ENCODE measurements at places on chromosomes 12 and 14.
A peak's percentile ranks its signal among the peaks of the same experiment; 100 is the strongest.

DNA sequence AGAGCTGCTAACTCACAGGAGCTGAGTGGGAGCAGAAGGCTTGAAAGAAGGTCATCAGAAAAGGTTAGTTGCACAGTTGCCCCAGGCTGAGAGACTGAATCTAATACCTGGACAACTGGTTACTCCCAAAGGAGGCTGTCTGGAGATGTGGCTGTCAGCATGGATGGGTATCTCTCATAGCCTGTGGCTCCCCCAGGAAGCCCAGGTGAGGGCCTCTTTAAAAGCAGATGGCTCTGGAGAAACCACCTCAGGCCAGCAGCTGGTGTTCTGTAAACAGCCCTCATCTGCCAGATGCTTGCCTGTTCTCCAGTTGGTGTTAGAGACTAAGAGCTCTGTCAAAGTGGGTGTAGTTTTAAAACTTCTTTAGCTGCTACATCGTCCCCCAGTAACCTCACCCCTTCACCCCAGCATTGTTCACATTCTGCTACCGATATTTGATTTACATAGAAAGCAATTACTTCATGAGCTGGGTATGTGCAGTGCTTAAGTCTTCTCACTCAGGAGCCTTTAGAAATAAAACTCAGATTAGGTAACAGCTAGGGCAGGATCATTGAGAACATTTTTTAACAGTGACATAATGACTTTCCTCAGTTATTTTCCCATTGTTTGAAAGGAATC, 25.8 kb downstream of the DACT1 start:
- DNase-seq = peak; percentile 96

DNA sequence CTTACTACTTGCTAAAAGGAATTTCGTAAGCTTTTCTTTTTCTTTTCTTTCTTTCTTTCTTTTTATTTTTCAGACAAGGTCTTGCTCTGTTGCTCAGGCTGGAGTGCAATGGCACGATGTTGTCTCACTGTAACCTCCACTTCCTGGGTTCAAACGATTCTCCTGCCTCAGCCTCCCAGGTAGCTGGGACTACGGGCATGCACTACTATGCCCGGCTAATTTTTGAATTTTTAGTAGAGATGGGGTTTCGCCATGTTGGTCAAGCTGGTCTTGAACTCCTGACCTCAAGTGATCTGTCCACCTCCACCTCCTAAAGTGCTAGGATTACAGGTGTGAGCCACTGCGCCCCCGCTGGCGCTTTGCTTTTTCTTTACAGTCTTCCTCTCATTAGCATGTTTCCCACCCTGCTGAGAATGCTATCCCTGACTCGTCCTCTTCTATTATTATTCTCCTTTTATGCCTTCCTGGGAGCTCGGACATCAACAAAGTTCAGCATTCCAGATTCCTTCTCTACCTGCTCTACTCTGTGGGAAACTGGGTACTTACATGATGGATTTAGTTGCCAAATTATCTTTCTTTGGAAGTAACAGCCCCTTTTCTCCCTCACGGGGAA, 3.1 kb downstream of the MTHFD1 start:
- no peak for DNase-seq

GRCh38 chr12:1797011-1797901, 23.1 kb upstream of the LRTM2 start:
- no peak for DNase-seq

GRCh38 chr14:52021957-52022600, 32.7 kb downstream of the RTRAF start:
- DNase-seq = no peak

DNA sequence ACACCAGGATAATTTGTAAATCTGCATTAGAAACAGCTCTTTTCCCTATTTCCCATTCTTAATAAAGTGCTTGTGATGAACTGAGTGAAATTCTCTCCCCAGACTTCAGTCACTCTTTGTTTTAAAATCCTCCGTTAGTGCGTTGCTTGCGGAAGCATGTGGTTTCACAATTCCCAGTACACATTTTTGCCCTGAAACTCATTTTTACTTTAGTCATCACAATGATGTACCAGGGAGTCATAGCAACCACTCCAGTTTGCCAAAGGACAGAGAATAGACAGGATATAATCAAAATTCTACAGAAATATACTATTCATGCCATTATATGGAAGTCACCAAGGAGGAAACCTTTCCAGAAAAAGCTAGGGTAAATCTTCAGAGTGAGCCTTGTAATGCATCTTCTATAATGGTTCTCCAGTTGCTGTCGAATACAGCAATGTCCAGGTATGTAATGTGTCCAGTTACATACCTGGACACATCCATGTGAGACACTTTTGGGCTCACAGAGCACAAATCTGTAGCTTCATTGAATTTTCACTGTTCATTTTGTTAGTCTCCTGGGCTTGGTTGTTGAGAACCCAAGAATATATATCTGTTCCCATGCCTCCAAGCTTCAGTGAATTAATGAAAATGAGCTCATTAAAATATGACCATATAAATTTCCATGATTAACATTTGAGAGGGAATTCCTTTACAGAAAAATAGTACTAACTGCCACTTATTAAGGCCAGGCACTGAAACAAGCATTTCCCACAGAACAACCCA, 57.8 kb downstream of the GPR135 start:
- DNase-seq = peak; percentile 95

GRCh38 chr12:124289634-124290600, 5.0 kb upstream of the RFLNA start:
- DNase-seq = peak; percentile 21

DNA sequence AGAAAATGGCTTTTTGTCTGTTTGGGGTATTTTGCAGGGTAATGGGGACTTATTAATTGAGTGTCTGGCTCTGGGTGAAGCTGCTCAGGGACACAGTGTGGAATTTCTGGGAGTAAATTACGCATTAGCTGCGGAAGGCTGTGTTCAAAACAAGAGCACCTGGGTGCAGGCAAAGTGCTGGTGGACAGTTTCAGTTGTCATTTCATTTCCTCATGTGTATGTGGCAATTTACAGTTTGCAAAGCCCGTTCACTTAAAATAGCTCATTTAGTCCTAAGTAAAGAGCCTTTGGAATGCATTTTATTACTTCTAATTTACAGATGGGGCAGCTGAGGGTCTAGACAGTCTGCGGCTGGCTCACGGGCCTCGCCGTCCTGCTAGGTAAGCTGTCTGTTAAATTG, 546.8 kb downstream of the BCL11B start:
- DNase-seq = no peak

- no peak for DNase-seq
Measured at GRCh38 chr12:14138495-14138894, 157.1 kb upstream of the GRIN2B start.

DNA sequence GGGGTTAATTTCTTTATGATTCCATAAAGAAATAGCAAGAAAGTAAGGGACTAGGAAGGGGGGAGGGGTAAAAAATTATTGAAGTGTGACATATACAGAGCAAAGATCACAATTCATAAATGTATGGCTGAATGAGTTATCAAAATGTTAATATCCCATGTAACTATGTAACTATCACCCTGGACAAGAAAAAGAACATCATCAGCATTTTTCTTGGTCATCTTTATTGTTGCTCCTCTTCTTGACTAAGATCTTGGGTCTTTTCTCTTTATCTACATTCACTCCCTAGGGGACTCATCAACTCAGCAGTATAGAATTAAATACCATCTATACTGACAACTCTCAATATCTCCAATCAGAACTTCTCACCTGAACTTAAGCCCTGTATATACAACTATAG, 57.5 kb downstream of the CAND1 start:
- DNase-seq = no peak

DNA sequence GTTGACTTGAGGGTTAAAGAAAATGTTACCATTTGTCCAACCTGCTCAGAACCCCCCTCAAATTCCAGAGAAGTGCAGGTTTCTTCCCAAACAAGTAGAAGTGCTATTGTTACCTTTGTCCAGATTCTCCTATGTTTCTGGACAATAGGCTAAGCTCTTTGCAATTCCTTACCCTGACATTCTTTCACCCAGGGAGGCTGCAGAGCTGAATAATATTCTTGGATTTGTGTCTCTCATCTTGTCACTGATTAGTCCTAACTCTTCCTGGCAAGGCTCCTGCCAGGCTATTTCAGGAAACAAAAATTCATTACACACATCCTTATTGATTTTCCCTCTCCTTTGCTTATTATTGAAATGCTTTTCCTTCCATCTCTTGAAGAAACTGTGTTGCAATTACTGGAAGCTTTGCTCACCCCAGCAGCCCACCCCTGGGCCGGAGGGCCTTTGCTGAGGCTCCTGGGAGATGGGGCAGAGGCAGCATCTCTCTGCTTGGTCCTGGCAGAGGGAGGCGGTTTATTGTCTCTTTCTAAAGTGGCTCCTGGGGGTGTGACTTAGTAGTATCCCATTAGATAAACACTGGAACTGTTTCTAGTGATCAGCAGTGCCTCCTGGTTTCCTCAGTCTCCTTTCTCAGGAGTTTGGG, 207.5 kb upstream of the PELI2 start:
- DNase-seq = no peak

DNA sequence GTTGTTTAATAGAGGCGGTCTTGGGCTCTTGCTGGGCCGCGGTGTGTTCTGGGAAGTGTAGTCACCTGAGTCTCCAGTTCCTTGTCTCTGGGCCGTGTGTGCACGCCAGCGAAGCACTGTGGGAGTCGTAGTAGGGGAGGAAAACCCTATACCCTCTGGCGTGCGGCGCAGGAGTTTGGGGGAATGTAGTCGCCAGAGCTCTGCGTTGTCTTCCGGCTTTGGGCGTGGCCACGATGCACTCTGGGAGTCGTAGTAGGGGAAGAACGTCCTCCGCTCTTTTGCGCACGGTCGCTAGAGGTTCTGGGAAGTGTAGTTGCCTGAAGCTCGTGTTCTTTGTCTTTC, 726 bp upstream of the ZNF140 start:
- peak; percentile 100 for DNase-seq

DNA sequence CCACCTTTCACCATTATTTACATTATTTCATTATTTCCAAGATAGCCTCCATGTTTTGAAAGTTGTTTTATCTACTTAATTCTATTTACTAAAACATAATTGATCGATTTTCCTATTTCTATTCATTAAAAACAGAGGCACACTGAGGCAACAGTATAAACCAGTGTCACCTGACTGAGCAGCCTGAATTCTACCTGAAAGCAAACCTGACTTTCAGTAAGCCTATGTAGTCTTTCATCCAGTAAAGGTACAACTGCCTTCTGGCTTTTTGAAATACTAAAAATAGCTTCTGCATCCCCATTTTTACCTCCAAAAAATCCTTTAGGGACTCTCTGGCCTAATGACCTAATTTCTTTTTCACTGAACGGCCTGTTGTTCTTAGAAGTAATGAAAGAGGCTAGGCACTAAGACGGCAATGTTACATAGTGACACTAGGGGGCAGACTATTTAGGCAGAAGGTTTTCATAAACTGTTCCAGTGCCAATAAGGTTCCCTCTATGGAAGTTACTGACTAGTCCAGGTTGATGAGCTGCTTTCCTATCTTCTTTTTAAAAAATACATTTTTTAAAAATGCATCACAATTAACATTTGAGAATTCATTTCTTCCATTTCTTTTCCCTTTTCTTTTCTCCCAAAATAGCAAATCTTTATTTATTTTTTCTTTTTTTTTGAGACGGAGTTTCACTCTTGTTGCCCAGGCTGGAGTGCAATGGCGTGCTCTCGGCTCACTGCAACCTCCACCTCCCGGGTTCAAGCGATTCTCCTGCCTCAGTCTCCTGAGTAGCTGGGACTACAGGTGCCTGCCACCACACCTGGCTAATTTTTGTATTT, 17.5 kb downstream of the ANAPC5 start:
- DNase-seq = peak; percentile 87

DNA sequence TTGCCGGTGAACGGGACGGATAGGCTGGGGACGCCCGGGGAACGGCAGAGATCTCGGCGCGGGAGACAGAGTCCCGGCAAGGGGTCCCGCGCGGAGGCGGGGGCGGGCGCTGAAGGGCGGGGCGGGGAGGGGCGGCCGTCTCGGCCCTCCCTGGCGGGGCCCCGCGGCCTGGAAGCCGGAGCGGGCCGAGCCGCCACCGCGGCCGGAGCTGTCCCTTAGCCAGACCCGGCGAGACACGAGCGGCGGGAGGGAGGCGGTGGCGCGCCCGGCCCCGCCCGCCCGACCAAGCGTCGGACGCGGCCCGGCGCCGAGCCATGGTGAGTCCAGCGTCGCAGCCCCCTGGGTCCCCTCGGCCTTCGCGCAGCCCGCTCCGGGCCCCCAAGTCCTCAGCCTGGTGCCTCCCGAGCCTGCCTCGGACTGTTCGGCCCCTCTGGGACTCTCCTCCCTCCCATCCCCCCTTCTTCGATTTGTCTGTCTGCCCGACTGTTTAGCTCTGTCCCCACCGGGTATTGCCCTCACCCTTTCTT, at the start of gene ARHGEF40:
TSS of gene ARHGEF40 (plus strand) at position 222 of the 527 bp plus-strand sequence. CDS start at position 315, 93 bp downstream.
- DNase-seq = peak; percentile 43

DNA sequence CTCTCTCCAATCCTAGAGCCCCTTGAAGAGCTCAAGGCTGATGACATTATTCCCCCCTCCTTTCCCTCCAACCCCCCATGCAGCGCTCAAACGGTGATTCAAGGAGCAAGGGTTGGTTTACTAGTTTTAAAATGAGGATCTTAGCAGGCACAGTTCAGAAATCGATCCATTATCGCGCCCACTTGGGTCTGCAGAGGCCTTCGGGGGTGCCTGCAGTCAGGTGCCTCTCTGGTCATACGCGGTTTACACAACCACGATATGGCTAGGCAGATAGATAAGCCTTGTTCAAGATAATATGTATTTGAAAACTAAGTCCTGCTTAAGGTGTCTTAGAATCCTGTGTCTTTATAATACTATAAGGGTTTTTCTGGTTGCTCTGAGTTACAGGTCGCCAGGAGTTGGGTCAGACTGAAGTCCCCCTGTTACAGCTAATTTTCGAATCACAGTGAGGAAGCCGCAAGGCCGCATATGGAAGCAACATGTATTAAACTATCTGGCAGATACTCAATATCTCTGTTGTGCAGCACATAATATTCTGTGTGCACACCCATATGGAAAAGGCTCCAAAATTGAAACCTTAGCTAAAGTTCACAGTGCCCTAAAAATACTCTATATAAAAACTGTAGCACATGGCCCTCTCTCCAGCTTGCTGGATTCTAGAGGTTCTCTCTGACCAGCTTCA, 10.0 kb downstream of the BHLHE41 start:
- no peak for DNase-seq

DNA sequence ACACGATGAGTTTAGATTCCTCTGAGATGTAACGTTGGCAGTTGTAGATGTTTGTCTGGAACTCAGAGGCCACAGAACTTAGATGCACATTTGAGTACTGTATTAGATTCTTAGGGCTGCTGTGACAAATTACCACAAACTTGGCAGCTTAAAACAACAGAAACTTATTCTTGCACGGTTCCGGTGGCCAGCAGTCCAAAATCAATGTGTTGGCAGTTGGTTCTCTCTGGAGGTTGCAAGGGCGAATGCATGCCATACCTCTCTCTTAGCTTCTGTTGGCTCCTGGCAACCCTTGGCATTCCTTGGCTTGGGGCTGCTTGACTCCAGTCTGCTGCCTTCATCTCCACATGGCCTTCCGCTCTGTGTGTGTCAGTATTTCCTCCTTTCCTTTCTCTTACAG, 118.9 kb downstream of the C12orf75 start:
- DNase-seq = no peak

- no peak for DNase-seq
Measured at GRCh38 chr12:65937806-65938205, 113.5 kb downstream of the HMGA2 start.

GRCh38 chr14:89121968-89122620, 294.9 kb downstream of the FOXN3 start:
- no peak for DNase-seq

All from choroid plexus epithelial cell (primary cell).